HuH-7 (cell line): ENCODE measurements at places on chromosomes 4 and X.

DNA sequence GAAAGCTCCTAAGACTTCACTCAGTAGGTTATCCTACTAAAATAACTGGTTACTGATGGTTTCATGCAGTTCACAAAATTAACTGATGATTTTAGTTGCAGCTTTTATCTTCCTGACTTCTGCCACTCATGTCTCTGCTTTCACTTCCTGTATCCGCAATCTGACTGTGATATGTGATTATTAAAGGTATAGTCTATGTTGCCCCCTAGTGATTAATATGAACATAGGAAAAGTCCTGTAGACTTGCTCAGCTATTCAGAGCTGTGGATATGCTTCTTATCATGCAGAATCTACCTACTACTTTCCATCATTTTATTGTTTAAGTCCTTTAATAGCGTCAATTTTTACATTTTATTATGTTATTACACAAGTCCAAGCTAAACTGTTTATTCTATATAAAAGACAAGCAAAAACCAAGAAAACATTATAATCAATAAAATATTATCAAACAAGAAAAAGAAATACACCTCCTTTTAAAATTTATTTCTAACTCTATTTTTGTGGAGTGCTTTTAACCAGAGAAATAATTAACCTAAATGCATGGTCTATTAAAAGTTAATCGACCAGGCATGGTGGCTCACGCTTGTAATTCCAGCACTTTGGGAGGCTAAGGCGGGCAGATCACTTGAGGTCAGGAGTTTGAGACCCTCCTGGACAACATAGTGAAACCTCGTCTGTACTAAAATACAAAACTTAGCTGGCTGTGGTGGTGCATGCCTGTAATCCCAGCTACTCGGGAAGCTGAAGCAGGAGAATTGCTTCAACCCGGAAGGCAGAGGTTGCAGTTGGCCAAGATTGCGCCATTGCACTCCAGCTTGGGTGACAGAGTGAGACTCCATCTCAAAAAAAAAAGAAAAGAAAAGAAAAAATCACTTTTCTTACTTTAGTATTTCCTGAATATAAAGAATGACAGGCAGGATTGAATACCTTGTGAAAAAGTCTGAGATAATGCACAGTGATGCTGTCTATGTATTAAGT is 40.4 kb upstream of the TLR2 start:
- peak; percentile 56 for DNase-seq

GRCh38 chrX:150352581-150352980 is 10.5 kb upstream of the MAMLD1 start:
- no peak for DNase-seq

DNA sequence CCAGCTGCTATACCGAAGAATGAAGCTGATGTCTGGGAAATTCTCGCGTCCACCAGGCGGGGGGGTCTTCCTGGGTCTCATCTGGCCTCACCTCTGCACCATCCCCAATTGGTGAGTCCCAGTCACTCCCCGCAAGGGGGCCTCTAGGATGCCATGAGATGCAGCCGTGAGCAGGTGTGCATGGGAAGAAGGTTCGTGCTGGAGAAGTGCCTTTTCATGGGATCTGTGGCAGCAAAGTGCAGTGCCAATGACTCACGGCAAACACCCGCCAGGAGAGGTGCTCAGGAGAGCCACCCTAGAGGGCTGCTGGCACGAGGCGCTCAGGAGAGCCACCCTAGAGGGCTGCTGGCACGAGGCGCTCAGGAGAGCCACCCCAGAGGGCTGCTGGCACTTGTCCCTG is 55.1 kb downstream of the CPZ start:
- no peak for DNase-seq

DNA sequence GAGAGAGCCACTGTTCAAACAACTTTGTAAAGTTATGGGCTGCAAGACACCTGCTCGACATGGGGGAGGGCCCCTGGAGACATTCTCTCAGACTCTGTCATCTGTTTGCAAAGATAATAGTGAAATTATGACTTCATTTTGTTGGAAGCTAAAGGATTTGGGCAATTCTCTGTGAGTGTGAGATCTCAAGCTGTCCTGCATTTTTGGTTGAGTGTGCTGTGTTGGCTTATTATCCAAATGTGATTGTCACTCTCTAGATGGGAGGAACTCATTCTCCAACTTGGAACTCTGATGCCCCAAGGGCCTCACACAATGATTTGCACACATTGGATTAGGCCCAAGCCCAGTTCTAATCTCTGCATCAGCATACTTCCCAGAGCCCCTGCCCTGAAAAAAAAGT is 63.7 kb downstream of the STK32B start:
- DNase-seq: no peak

DNA sequence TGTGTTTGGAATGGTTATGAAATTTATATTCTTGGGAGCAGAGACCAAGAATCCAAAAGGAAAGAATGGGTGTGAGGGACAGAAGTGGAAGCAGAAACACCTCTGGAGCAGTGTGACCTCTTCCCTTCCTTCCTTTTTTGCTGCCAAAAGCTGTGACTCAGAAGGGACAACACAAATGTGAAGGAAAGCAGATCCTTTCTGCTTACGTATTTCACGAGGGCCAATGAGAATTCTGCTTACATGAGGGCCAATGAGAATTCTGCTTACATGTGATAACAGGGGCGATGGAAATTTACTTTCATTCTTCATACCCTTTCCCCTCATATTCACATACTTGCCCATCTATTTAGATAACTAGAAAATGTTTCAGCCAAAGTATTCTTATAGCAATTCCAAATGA is 404.6 kb downstream of the PRDM5 start:
- DNase-seq: no peak

DNA sequence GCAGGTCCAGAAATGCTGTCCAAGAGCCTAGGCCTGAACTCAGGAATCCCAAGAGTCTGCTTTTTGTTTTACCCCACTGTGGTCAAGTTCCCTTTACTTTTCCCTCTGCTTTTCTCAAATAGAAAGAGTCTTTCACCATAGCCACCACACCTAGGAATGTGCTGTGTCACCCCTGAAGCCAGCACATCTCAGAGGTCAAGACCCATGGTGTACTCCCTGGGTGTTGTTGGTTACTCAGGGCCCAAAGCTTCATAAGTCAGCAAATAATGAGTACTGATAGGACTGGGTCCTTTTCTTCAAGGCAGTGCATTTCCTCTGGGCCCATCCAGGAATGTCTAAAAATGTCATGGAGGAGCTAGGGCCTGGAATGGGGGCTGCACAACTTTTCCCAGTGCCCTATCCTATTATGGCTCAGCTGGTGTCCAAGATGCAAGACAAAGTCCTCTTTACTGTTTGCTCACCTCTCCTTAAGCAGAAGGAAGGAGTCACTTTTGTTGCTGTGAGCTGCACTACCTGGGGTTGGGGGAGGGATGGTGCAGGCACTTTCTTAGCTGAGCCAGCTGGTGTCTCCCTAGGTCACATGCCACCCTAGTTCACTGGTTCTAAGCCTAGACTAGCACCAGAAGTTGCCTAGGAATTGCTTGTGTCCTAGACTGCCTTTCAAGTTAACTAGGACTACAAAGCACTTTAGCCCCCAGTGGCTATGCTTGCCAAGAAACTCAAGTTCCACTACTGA is 62.4 kb upstream of the RXFP1 start:
- DNase-seq: no peak

DNA sequence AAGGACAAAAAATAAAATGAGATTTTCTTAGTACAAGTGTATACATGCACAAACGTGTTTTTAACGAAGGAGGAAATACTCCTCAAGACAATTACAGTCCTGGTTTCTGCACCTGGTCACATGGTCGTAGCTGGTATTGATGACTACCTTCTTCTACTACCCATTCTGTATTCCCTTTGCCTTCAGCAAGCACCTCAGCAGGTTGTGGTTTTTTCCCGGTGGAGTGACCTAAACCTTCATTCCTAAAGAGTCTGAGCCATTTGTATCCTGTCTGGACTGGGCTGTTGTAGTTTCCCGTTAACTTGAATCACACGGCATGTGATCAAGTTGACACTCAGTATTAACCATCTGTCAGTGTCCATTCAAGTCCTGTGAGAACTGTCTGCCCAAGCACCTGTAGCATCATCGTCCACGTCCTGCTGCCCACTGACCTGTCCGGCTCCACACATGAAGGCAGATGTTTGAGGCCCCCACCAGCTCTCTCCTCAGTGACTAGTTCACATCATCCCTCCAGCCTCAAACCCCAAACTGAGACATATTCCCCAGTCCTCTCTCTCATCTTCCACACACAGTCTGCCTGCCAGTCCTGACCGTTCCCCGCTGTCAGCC is 31.1 kb upstream of the TBC1D14 start:
- DNase-seq: no peak

GRCh38 chr4:87919941-87920340 is 55.6 kb upstream of the SPP1 start:
- no peak for DNase-seq

DNA sequence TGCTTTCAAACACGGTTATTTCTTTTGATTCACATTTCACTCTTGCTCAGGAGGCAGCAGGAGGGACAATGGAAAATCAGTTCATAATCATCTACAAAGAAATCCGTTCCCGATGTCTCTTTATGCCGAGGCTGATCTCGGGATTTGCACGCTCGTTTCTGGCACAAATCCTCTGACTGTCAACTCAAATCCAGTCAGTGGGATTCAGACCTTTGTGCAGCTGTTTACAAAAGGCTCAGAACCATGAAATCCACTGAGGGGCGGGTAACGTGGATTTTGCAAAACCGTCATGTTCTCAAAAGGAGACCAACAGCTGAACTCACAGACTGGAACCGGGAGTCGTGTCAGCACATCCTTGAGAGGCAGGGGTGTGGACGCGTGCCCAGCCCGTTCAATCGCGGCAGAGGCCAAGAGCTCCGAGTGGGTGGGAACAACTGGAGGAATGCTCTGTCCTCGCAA is 46.4 kb downstream of the ACOX3 start:
- DNase-seq: no peak

GRCh38 chr4:92368653-92369052 is 64.9 kb downstream of the GRID2 start:
- DNase-seq: no peak

GRCh38 chr4:120491481-120491880 is 424.8 kb upstream of the MAD2L1 start:
- no peak for DNase-seq
